ENCODE measurements at places on chromosomes 5 and 9. TPM values are rescaled to one million over a fixed set of nuclear protein-coding genes. Genes with fewer than 3 reads are reported as not detected.

PCDHGA5 gene
- total RNA-seq = 1.4 TPM

DOCK8 gene
- total RNA-seq = 6.5 TPM

CDX1 gene
- total RNA-seq = 0.13 TPM

WDR36 gene
- total RNA-seq = 11.9 TPM

CCDC192 gene
- total RNA-seq = not detected

CLIC3 gene
- 0.24 TPM for total RNA-seq

KIF4B gene
- not detected for total RNA-seq

SLC24A2 gene
- total RNA-seq = 0.20 TPM

FOXE1 gene
- not detected for total RNA-seq

GPSM1 gene
- 11.5 TPM for total RNA-seq

FOXD4L6 gene
- not detected for total RNA-seq

DNA sequence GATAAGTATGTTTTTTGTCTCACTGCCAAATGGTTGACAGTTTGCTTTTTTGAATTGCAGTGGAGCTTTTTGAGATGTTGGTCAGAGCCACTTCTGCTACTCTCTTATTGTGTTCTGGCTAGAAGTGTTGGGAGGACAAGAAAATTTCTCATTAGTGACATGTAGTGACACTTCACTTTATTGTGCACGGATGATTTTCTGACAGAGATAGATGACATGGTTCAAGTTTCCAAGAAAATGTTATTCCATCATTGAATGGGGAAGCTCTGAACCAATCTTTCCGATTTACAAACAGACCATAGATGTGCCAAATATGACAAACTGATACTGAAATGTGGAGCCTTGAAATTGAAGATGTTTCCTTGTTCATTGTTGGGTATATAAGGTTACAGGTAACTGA, 558.9 kb upstream of the WWC1 start:
- no peak for DNase-seq

- DNase-seq = no peak
Measured at GRCh38 chr9:20048985-20049384, 260.1 kb upstream of the SLC24A2 start.

GRCh38 chr5:125604104-125604503, 819.1 kb upstream of the GRAMD2B start:
- DNase-seq = no peak

DNA sequence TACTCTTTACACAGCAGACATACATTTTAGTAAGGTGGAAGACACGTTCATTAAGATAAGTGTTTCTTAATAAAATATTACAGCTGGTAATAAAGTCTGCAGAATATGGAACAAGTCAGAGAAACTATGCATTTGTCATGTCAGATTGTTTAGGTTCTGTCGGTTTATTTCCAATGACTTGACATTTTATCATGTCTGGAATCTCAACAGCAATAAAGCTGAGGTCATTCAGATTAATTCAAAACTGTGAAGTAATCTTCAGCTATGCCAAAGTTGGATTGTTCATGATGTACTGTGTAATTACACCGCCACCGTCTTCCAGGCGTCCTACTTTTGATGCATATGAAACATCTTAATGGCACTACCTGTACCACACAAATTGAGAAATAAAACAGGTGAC, 1032.6 kb downstream of the CDH12 start:
- DNase-seq = no peak

- DNase-seq = no peak
Measured at GRCh38 chr5:111146053-111146452, 53.9 kb downstream of the WDR36 start.

DNA sequence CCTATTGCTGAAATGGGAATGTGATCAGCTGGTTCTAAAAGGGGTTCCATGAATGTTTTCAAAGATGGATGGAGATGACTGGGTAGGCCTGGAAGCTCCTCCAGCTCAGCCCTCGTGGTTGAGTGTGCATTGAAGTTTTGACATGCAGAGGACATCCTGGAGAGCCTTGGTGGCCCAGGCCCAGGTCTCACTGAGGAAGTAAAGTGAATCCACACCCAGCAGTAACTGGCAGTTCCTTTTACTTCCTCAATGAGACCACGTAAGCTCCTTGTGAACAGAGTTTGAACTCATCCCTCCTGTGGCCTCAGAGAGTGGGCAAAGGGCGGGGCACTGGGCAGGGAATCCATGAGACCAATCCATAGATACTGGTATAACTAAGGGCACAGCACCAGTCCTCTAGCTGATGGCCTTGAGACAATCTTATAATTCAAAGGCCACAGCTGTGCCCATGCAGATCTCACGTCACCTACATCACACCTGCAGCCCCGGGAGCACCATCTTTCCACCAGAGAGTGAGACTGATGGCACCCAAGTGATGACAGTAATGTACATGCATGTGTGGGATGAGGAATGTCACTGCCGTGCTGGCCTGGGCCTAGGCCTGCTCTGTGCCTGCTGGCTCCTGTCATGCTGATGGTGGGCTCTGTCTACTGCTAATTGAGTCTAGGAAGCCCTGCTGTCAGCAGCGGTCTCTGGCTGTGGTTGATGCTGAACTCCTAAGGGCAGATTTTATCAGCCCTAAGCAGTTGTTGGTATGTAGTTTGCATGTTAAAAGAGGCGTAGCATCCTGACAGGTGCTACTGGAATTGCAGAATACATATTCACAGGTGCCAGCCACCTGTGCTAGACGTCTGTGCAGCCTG, 257.8 kb downstream of the FSTL4 start:
- no peak for DNase-seq

- DNase-seq = no peak
Measured at GRCh38 chr5:132253008-132253441, 4.5 kb upstream of the PDLIM4 start.

- no peak for DNase-seq
Measured at GRCh38 chr9:3012842-3013241, 168.9 kb upstream of the PUM3 start.

DNA sequence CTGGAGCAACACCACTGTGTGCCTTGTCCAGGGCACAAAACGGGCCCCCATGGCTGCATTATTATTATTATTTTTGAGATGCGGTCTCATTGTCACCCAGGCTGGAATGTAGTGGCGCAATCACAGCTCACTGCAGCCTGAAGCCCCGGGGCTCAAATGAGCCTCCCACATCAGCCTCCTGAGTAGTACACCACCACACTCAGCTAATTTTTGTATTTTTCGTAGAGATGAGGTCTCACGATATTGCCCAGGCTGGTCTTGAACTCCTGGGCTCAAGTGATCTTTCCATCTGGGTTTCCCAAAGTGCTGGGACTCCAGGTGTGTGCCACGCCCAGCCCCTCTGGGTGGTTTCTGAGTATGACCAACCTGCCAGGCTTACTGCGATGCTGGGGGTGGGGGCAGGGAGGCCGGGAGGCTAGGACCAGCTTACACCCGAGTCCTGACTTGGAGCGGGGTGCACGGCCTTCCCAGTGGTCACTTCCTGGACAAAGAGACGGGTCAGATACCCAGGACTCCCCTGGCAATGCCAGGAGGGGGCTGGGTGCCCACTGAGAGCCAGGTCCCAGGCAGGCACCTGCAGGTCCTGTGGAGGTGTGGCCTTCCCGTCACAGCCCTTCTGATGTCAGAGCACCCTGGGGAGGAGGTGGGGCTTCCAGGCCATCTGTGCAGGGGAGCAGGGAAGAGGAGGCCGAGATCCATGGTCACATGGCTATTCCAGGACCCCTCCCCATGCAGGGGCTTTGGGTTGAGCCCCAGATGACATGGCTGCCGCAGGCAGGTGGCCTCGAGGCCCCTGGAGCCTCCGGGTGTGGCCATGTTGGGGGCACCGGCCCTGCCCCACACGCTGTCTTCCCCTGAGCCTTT, 8.3 kb upstream of the NRARP start:
- peak; percentile 87 for DNase-seq

- no peak for DNase-seq
Measured at GRCh38 chr9:72538921-72539702, 17.7 kb downstream of the TMC1 start.

- DNase-seq = no peak
Measured at GRCh38 chr5:127492854-127493738, 24.3 kb upstream of the PRRC1 start.

DNA sequence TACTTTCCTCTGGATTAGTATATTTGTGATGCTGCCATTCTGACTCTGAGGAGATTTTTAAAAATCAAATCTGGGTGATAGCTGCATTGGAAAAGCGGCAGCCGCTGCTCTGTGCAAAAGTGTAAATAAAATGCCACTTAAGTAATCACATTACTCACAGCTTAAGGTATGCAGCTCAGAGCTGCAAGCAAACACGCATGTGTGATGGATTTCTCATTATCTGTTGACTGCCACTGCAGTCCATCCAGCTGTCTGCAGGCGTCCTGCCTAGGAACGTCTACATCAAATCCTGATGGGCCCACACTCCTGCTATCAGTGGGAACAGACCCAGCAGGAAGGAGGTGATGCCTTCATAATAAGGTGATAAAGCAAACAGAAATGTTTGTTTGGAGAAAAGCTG, 216.9 kb downstream of the SPOCK1 start:
- DNase-seq = no peak

DNA sequence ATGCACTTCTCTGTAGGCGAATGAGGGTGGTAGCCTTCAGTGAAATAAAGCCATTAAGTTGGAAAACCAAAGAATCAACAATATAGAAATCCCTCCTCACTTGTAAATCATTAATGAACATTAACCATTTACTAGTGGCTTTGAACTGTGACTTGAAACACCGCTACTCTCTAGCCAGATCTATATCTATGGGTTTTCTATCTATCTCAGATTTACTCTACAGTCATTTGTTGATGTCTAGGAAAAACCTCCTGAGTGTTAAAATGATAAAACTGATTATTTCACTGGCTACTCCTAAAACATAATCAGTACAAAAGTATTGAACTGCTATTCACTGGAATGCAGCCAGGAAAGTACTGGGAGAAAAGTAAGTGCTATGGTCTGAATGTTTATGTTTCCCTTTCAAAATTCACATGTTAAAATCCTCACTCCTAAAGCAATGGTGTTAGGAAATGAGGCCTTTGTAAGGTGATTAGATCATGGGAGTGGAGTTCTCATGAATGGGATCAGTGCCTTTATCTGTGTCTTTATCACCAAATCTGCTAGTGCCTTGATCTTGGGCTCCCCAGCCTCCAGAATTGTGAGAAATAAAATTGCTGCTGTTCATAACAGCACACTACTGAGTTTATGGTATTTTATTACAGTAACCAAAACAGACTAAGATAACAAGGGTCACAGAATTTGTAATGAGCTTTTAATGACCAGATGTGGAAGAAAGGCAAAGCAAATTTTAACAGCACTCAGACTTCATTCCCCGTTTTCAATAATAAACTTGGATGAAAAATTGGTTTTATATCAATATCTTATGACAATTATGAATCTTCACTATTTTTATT, 8.6 kb upstream of the OXCT1 start:
- no peak for DNase-seq

DNA sequence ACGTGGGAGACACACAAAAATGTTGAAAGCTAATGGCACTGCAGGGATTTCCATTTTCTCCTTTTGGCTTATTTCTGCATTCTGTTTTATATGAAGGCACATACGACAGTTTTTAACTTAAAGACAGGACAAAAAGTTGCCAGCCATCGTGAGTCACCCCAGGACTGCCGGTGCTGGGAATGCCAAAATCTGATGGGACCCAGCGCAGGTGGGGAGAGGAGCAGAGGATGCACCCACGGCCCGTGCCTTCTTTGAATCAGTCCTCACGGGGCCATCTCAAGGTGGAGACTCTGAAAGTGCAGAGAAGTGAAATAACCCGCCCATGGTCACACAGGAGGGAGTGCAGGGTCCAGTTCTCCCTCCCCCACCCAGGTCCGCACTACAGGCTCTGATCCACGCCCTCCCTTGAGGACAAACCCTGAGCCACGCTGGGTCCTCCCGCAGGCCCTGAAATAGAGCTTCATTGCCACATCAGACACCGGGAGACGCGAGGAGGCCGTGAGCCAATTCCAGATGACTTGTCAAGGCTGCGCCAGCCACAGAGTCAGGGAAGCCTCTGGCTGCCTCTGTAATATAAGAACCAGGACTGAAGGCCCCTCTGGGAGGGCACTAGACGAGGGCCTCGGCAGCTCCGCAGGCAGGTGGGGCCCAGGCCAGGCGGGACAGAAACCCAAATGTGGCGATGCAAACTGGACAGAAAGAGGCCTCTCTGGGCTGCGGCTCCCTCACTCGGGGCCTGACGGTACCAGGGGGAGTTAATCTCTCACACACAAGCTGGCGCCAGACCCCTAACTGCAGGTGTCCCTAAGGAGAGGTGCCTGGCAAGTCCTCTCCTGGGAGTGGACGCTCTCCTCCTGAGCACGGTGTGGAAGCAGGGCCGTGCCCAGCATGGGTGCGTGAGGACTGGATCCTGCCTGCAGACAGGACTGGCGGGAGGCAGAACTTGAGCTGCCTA, 22.9 kb downstream of the ADAMTS2 start:
- DNase-seq = no peak

- DNase-seq = no peak
Measured at GRCh38 chr5:149358868-149359495, 1.1 kb downstream of the PCYOX1L start.

DNA sequence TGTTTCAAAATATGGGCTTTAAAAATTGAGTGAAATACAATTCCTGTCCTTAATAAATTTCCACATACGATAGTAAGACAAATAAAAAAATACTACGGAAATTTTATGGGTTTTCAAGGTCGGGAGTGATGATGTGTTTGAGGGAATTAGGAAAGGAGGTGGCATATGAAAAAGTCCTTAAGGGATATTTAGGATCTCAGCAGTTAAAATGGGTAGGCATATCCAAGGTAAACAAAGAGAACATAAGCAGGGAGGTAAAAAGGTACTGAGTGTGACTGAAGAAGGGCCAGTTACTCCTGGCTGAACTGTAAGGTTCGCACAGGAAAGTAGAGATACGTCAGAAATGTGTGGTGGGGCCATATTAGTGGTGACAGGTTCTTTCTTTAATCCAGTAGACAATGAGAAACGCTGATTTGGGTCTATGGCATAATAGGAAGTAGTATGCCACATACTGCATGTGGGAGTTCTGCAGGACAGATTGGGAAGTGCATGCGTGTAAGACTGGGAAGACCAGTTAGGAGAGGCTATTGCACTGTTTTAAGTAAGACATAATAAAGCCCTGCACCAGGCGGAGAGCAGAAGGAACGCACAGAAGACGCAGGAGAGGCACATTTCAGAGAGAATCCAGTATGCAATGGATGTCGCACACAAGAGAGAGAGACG, 937 bp upstream of the HMGCR start:
- DNase-seq = peak; percentile 39

DNA sequence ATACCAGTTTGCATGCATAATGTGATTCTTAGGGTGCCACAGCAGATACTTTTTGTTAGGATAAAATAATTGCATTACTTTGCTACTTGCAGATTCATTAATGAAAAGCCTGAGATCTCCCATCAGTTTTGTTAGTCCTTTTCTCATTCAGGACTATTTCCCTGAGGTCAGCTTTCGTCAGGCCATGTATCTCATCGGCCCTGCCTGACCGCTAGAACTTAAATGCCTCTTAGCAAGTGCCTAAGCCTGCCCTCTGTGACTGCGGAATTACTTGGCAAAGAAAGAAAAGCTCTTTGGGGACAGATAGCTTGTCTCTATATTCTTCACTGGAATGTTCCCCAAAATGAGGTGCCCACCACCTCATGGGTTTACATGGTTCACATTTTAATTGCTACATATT, 147.8 kb downstream of the KCTD16 start:
- DNase-seq = no peak

DNA sequence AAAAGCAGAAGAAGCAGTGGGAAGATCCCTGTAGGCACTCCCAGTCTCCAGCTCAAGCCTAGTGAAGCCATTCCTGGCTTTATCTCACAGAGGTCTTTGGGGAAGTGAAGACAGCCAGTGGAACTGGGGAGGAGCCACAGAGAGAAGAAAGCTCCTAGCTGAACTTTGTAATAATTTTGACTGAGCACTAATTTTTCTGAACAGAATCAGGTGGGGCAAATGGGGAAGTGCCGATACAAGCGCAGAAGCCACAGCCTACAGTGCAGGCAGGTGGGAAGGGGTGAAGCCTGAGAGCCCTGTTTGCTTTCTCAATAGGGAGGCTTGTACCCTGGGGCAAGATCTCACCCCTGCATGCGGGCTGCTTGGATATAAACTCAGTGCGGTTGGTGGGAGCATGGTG, 48.4 kb upstream of the SNAPC3 start:
- DNase-seq = no peak

Measured in pancreas (tissue), 10 donors.